Stimulated activated naive B cell treated with anti-CD40 and anti-IgM and Interleukin-4, amounts not matched to agents 10 μg/mL and 1 μg/mL and 100 μg/mL, for 72 hours (primary cell): ENCODE measurements at places on chromosomes 1 and 21.
A peak's percentile ranks its signal among the peaks of the same experiment; 100 is the strongest.

DNA sequence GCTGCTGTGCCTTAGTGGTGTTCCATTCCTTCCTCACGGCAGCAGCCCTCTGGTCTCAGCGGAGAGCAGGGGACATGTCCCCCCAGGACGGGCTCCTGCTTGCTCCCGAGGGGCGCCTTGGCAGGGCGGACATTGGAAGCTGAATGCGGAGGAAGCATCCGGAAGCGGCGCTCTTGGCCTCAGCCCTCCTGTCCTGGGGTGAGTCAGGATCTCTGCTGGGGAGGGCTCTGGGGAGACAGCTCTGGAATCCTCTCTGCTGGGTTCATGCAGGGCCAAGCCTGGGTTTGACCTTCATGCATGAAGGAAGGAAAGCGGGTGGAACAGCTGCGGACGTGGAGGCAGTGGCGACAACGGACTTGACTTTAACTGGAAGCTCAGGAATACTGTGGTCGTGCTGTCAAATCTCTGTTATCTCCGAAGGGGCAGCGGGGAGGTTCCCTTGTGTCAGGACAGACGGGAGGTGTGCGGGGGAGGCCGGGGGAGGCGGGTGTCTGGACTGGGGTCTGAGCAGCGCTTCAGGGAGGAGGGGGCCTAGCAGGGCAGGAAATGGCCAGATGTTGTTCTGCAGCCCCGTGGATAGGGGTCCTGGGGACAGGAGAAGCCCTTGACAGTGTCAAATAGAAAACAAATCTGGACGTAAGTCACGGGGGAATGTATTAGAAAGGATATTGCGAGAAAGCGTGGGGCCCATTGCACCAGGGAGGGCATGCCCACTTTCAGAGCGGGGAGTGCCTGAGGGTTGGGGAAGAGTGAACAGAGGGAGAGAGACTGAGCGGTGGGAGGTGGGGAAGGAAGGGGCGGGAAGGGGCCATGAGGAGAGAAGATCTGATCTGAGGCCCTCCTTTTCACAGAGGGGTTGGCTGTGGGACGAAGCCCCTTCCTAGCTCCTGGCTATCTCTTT is 26.6 kb downstream of the CRYAA start:
- peaks cover 26% of the 10 kb centered on the region for H3K36me3 ChIP-seq
- no peak overlapping the region for H3K4me3 ChIP-seq

- no peak for DNase-seq
- H3K27ac ChIP-seq, result no peak overlapping the region
- no peaks in the 10 kb centered on the region for H3K36me3 ChIP-seq
- H3K4me3 ChIP-seq, result no peak overlapping the region
- H3K27me3 ChIP-seq, result peaks cover 76% of the 10 kb centered on the region
These were observed 10.0 kb upstream of the OLIG2 start for GRCh38 chr21:33015756-33016155.

DNA sequence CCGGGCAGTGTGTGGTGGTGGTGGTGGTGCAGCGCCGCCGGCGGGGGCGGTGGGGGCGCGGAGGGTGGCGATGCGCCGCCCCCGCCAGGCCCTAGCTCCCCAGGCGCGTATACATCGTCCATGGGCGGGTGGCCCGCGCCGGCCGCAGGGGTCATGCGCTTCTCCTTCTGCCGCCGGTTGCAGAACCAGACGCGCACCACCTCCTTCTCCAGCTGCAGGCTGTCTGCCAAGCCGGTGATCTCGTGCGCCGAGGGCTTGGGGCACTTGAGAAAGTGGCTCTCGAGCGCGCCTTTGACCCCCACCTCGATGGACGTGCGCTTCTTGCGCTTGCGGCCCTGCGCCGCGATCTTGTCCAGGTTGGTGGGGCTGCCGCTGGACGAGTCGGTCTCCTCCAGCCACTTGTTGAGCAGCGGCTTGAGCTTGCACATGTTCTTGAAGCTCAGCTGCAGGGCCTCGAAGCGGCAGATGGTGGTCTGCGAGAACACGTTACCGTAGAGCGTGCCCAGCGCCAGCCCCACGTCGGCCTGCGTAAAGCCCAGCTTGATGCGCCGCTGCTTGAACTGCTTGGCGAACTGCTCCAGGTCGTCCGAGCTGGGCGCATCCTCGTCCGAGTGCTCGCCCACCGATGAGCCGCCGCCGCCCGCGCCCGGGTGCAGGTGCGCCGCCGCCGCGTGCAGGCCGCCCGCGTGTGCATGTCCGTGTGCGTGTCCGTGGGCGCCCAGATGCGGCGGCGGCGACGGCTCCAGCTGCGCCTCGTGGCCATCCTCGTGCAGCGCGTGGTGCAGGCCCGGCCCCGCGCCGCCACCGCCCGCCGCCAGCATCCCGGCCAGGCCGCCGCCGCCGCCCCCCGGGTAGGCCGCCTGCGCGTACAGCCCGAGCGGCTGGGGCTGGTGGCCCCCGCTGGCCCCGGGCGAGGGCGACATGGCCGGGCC is 926 bp downstream of the POU3F1 start:
- no peaks in the 10 kb centered on the region for H3K36me3 ChIP-seq
- no peak overlapping the region for H3K27ac ChIP-seq
- peaks cover 57% of the 10 kb centered on the region for H3K27me3 ChIP-seq

DNA sequence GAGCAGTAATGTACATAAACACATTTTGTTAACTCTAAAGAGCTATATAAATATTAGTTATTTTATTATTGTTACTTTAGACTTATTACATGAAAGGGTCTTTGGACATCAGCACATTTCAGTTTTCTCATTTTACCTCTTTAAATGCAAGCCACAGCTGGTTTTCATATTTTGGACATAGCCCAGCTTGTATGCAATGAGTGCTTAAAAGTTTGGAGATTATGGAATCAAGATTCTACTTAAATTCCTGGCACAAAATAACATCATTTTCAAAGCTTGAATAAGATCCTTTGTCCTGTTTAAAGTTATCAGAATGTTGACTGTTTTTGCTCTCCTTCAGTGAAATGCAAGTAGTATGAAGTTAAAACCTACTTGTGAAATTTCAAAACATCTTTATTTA is 15.5 kb upstream of the LEPR start:
- peaks cover 23% of the 10 kb centered on the region for H3K27me3 ChIP-seq
- no peak for DNase-seq
- no peak overlapping the region for H3K4me3 ChIP-seq
- no peaks in the 10 kb centered on the region for H3K36me3 ChIP-seq

- DNase-seq, result no peak
- H3K36me3 ChIP-seq, result peaks cover 16% of the 10 kb centered on the region
- H3K4me1 ChIP-seq, result peaks cover 60% of the 10 kb centered on the region
- peak overlapping the region; percentile 73 for H3K27ac ChIP-seq
- H3K4me3 ChIP-seq, result peak overlapping the region; percentile 93
- no peaks in the 10 kb centered on the region for H3K27me3 ChIP-seq
These were observed 345 bp downstream of the SLX9 start for GRCh38 chr21:44940116-44940631.

- H3K27me3 ChIP-seq, result no peaks in the 10 kb centered on the region
- H3K4me3 ChIP-seq, result no peak overlapping the region
- no peak for DNase-seq
- H3K27ac ChIP-seq, result no peak overlapping the region
- no peaks in the 10 kb centered on the region for H3K36me3 ChIP-seq
These were observed 187.1 kb upstream of the NFIA start for GRCh38 chr1:60895252-60895651.

- no peaks in the 10 kb centered on the region for H3K4me1 ChIP-seq
- no peak overlapping the region for H3K4me3 ChIP-seq
- no peaks in the 10 kb centered on the region for H3K36me3 ChIP-seq
- no peak for DNase-seq
- H3K27me3 ChIP-seq, result no peaks in the 10 kb centered on the region
These were observed 7.5 kb upstream of the PSEN2 start for GRCh38 chr1:226862890-226863289.

GRCh38 chr1:94218332-94218731 is 19.1 kb downstream of the ARHGAP29 start:
- no peak overlapping the region for H3K4me3 ChIP-seq
- H3K27me3 ChIP-seq, result peaks cover 13% of the 10 kb centered on the region
- no peaks in the 10 kb centered on the region for H3K4me1 ChIP-seq
